ENCODE measurements at places on chromosomes 7 and 10. TPM values are rescaled to one million over a fixed set of nuclear protein-coding genes. Genes with fewer than 3 reads are reported as not detected.

DNA sequence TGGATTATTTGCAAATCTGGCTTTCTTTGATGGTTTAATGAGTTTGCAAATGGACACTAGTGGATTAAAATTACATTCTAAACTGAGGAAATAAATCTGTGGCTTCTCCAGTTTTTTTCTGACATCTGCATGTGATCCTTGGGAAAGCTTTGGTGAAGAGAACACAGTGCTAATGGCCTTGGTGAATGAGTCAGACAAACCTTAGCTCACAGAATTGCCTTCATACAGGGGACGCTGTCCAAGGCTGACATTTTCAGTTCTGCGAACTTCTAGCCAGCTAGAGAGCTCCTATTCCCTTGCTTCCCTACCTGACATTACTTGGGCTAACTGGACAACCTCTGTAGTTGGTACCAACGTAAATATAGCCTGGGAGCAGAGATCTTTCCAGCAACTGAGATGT, 21.2 kb downstream of the BMPER start:
- DNase-seq: no peak
- H3K36me3 ChIP-seq: no peaks in the 10 kb centered on the region
- H3K4me3 ChIP-seq: no peak overlapping the region
- H3K4me1 ChIP-seq: no peaks in the 10 kb centered on the region
- H3K27ac ChIP-seq: no peak overlapping the region
- peaks cover 20% of the 10 kb centered on the region for H3K27me3 ChIP-seq

- no peaks in the 10 kb centered on the region for H3K36me3 ChIP-seq
- H3K27me3 ChIP-seq: peaks cover 28% of the 10 kb centered on the region
Observed at GRCh38 chr10:23016636-23017035, 78.7 kb upstream of the MSRB2 start.

DNA sequence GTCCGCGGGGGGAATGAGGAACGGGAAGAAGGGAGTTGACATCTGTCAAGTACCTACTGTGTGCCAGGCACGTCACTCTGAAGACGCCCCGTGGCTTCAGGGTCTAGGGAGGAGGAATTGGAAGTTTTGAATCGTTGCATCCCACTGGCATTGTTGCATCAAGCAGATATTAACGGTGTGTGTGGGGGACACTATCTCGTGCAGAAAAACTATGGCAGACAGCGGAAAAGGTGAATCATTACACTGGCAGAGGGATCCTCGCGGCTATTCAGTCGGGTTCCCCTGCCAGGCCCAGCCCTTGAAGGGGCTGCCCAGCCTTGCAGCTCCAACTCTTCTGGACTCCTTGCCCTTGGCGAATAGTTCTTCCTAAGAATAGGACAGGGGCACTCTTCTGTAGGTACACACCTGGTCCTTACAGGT, 1.0 kb upstream of the KIAA1549 start:
- H3K4me1 ChIP-seq: peaks cover 21% of the 10 kb centered on the region
- H3K36me3 ChIP-seq: no peaks in the 10 kb centered on the region
- H3K27ac ChIP-seq: no peak overlapping the region
- no peaks in the 10 kb centered on the region for H3K27me3 ChIP-seq
- DNase-seq: no peak

DNA sequence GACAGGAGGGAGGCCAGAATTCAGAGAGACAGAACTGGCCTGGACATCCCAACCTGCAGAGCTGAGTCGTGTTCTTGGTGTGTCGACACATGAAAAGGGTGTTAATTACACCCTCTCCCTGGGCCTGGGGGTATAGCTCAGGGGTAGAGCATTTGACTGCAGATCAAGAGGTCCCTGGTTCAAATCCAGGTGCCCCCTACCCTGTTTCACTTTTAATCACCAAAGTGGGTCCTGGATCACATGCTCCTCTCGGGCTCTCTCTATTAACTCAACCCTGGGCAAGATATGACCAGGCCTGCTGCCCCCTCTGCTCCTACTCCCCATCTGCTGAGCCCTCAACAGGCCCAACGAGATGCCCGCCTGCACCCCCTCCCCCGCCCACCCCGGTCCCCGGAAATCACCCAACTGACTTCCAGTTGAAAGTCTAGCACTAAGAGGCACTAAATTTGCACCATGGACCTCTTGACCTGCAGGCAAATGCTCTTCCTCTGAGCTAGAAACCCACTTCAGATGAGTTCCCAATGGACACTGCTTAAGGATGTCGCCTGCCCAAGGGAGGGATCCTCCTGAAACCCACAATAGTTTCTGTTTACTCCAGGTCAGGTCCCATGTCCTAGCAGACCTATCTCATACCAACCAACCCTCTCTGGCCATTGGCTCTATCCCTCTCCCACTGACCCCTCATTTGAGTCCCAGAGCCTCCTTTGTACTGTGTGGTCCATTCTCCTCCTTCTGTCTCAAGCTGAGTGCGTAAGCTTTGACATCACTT, 137.6 kb downstream of the ZNF467 start:
- DNase-seq: no peak
- peaks cover 38% of the 10 kb centered on the region for H3K27me3 ChIP-seq
- no peak overlapping the region for H3K4me3 ChIP-seq
- H3K27ac ChIP-seq: no peak overlapping the region

DNA sequence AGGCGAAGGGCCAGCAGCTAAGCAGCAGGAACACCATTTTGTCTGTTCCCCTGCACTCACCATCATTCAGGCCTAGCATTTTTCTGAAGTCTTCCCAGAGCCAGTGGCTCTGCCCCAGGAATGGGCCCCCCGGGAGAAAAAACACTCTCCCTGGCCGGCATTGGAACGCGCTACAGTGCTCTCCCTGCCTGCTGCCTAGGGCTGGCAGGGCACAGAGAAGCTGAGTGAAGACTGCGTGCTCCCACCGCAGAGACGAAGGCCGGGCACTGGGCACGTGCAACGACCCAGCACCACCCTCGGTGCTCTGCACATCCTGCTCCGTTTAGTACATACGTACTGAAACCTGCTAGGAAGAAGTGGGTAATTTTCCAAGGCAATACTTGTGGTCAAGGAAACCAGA, 34.4 kb downstream of the HSPA12A start:
- no peak for DNase-seq
- H3K4me3 ChIP-seq: no peak overlapping the region
- no peaks in the 10 kb centered on the region for H3K36me3 ChIP-seq
- no peaks in the 10 kb centered on the region for H3K27me3 ChIP-seq
- H3K27ac ChIP-seq: peak overlapping the region; percentile 32
- H3K4me1 ChIP-seq: peaks cover 13% of the 10 kb centered on the region

- DNase-seq: no peak
- no peaks in the 10 kb centered on the region for H3K27me3 ChIP-seq
- no peak overlapping the region for H3K27ac ChIP-seq
- no peaks in the 10 kb centered on the region for H3K36me3 ChIP-seq
- no peaks in the 10 kb centered on the region for H3K4me1 ChIP-seq
Observed at GRCh38 chr10:22379059-22379458, 33.8 kb downstream of the SPAG6 start.

- no peaks in the 10 kb centered on the region for H3K4me1 ChIP-seq
- H3K27ac ChIP-seq: no peak overlapping the region
- H3K36me3 ChIP-seq: no peaks in the 10 kb centered on the region
- H3K4me3 ChIP-seq: no peak overlapping the region
- DNase-seq: no peak
Observed at GRCh38 chr10:111990734-111991133, 192.8 kb downstream of the GPAM start.

GRCh38 chr7:89042940-89043339, 247.4 kb upstream of the TEX47 start:
- H3K27ac ChIP-seq: no peak overlapping the region
- H3K27me3 ChIP-seq: no peaks in the 10 kb centered on the region

- H3K4me3 ChIP-seq: no peak overlapping the region
- no peak overlapping the region for H3K27ac ChIP-seq
- peaks cover 27% of the 10 kb centered on the region for H3K27me3 ChIP-seq
- DNase-seq: peak; percentile 84
Observed at GRCh38 chr7:151818674-151819519, 58.0 kb downstream of the PRKAG2 start.

DNA sequence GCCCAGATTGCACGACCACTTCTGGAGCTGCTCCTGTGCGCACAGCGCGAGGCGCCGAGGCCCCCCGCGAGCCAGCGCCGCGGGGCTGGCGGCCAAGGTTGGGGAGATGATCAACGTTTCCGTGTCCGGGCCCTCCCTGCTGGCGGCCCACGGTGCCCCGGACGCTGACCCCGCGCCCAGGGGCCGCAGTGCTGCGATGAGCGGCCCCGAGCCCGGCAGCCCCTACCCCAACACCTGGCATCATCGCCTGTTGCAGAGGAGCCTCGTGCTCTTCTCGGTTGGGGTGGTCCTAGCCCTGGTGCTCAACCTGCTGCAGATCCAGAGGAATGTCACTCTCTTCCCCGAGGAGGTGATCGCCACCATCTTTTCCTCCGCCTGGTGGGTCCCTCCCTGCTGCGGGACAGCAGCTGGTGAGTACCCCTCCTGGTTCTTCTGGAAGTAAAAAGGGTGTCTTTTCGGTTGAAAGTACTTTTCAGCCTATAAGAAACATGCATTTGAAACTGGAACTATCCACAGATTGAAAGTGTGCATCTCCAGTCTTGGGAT, 683 bp downstream of the INSIG1 start:
- peaks cover 38% of the 10 kb centered on the region for H3K4me1 ChIP-seq
- H3K4me3 ChIP-seq: peak overlapping the region; percentile 81
- H3K36me3 ChIP-seq: no peaks in the 10 kb centered on the region
- no peaks in the 10 kb centered on the region for H3K27me3 ChIP-seq
- peak overlapping the region; percentile 97 for H3K27ac ChIP-seq

DNA sequence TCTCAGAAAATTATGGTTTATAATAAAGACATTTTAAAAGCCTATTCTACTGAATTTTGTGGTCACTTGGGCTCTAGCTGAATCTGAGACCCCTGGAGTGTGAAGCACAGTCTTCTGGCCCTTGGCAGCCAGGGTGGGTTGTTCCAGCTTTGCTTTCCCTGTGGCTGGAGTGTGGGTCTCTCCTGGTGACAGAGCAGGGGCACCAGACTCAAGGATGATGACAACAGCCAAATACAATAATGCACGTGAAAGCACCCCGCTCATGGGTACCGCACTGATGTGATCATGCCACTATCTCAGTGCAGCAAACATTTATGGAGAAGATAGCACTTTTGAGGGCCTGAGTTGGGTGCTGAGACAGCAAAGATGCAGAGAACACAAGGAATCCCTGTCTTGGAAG, 134.8 kb upstream of the ADAM12 start:
- H3K36me3 ChIP-seq: no peaks in the 10 kb centered on the region
- H3K27ac ChIP-seq: no peak overlapping the region
- H3K4me3 ChIP-seq: no peak overlapping the region
- peaks cover 2% of the 10 kb centered on the region for H3K4me1 ChIP-seq
- DNase-seq: no peak

DNA sequence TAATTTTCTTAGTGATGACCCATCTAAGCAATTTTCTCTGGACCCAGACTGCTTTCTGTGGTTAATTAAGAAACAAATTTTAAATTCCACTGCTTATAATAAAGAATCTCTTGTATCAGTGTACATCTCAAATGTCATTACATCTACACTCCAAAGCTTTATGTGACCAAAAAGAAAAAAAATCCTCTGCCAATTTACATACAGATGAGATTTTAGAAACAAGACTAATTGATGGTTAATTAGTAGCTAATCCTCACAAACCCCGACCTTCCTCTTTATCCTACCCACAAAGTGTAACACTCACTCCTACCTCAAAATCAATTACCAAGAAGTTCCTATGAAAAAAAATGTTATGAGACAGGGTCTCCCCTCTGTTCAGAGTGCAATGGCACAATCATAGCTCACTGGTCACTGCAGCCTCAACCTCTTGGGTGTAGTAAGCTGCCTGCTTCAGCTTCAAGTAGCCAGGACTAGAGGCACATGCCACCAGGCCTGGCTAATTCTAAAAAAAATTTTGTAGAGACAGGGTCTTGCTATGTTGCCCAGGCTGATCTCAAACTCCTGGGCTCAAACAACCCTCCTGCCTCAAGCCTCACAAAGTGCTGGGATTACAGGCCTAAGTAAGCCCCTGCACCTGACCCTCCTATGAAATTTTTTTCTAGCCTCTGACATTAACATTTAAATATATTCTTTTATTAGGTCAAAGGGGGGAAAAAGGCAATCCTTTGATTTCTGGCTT, 14.8 kb downstream of the KIF5B start:
- H3K36me3 ChIP-seq: peaks cover 26% of the 10 kb centered on the region
- no peak overlapping the region for H3K4me3 ChIP-seq
- no peak for DNase-seq
- H3K27ac ChIP-seq: peak overlapping the region; percentile 85

DNA sequence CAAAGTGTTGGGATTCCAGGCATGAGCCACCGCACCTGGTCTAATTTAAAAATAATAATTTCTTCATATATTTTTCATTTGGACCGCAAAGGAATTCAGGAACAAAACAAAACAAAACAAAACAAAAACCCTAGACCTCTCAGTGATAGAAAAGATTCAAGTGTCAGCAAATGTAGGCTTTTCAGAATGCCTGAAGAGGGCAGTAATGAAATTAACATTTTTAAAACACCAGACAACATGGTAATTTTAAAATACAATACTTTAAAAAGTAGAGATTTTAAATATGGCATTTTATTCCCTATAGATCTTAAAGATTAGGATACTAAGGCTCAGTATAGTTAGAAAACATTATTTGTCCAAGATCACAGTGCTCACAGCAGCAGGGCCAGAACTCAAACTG, 36.6 kb downstream of the DNMBP start:
- H3K4me3 ChIP-seq: no peak overlapping the region
- H3K27ac ChIP-seq: no peak overlapping the region
- peaks cover 14% of the 10 kb centered on the region for H3K36me3 ChIP-seq

- no peak overlapping the region for H3K27ac ChIP-seq
- peaks cover 26% of the 10 kb centered on the region for H3K27me3 ChIP-seq
- no peaks in the 10 kb centered on the region for H3K36me3 ChIP-seq
- DNase-seq: no peak
- no peak overlapping the region for H3K4me3 ChIP-seq
Observed at GRCh38 chr7:128221929-128222403, 19.1 kb upstream of the LEP start.

- H3K4me3 ChIP-seq: no peak overlapping the region
- no peak for DNase-seq
- H3K36me3 ChIP-seq: no peaks in the 10 kb centered on the region
- peaks cover 3% of the 10 kb centered on the region for H3K27me3 ChIP-seq
- H3K4me1 ChIP-seq: no peaks in the 10 kb centered on the region
Observed at GRCh38 chr7:106371629-106372028, 86.8 kb upstream of the NAMPT start.

SEMA4G gene
- total RNA-seq: 4.8 TPM

ABCB4 gene
- 0.15 TPM for total RNA-seq

LRMDA gene
- total RNA-seq: 3.5 TPM

NANOS1 gene
- total RNA-seq: 3.8 TPM

SP8 gene
- not detected for total RNA-seq

SHTN1 gene
- total RNA-seq: 24.7 TPM

CLDN12 gene
- total RNA-seq: 27.6 TPM

PDK4 gene
- total RNA-seq: 1.9 TPM

PTPN12 gene
- 68.2 TPM for total RNA-seq

LIPJ gene
- not detected for total RNA-seq

PWWP2B gene
- 13.9 TPM for total RNA-seq

PNLIPRP1 gene
- total RNA-seq: not detected

LCOR gene
- total RNA-seq: 29.4 TPM

PLAU gene
- total RNA-seq: 54.2 TPM

ARHGEF5 gene
- total RNA-seq: 2.6 TPM

STRIP2 gene
- 1.2 TPM for total RNA-seq
